ENCODE measurements at places on chromosomes 11 and 22.

DNA sequence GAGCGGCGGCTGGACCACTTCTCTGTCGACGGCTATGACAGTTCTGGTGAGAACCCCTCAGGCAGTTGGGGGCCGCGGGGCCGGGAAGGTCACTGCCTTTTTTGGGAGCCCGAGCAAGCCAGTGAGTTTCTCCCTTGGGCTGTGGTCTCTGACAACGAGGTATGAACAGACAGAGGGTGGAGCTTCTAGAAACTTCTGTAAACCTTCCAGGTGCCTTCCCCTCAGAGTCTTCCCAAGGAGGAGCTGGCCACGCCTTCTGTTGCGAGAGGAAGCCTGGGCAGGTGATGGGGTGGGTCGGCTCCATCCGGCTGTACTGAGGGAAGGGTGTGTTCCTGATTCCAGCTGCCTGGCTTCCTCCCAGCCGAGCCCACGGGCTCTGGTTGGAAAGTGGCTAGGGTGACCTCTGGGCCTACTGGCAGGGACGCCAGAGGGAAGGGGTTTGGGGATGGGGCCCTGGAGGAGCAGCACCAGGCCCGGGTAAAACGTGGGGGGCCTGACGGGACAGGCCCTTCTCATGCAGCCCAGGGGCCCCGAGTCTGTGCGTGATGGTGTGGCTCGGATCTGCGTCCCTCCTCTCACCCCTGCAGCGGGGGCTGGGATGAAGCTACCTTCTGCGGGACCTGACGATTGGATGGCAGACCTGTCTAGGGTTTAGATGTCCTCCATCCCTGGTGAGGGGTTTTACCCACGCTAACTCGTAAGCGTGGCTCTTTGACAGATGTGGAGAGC, 110.8 kb downstream of the KCNQ1OT1 start:
- no peak for DNase-seq

GRCh38 chr11:47270331-47271271, 668 bp downstream of the MADD start:
- peak; percentile 83 for DNase-seq

DNA sequence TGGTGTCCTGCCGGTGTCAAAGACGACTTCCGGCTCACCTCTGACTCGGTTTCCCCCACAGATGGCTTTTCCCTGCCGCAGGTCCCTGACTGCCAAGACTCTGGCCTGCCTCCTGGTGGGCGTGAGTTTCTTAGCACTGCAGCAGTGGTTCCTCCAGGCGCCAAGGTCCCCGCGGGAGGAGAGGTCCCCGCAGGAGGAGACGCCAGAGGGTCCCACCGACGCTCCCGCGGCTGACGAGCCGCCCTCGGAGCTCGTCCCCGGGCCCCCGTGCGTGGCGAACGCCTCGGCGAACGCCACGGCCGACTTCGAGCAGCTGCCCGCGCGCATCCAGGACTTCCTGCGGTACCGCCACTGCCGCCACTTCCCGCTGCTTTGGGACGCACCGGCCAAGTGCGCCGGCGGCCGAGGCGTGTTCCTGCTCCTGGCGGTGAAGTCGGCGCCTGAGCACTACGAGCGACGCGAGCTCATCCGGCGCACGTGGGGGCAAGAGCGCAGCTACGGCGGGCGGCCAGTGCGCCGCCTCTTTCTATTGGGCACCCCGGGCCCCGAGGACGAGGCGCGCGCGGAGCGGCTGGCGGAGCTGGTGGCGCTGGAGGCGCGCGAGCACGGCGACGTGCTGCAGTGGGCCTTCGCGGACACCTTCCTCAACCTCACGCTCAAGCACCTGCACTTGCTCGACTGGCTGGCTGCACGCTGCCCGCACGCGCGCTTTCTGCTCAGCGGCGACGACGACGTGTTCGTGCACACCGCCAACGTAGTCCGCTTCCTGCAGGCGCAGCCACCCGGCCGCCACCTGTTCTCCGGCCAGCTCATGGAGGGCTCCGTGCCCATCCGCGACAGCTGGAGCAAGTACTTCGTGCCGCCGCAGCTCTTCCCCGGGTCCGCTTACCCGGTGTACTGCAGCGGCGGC, 5.5 kb downstream of the B3GNT6 start:
- DNase-seq = peak; percentile 73

DNA sequence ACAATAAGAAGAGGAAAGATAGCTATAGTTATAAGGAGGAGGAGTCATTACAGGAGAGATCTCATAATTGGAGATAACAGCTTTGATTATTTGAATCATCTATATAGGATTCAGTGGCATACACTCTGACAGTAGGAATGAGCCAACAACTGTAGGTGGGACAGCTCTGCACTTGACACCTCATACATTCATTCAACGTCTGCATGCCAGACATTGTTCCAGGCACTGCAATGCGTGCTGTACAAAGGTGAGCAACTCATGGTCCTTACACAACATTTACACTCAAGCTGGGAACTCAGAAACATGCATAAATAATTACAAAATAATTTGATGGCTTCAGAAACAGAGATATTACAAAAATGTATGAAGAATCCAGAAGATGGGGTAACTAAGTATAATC, 154.3 kb downstream of the MSANTD4 start:
- no peak for DNase-seq

GRCh38 chr11:27717377-27717776, 17.1 kb upstream of the BDNF start:
- no peak for DNase-seq

DNA sequence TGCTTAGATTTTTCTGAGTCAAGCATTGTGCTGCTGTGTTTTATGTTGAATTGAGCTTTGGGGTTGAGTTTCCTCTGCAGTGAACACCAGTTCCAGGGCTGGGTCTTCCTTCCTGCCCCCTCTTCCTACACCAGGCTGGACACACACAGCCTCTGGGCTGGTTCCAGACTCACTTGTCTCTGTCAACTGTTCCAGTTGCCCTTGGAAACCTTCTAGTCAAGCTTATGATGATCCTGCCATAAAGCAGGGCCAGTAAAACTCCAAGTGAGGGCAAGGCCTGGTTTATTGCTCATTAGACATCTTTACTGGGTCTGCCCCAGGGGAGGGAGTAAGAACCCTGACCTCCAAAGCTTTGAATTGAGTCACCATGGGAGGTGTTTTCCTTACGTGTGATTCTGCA, 61.1 kb downstream of the KIAA1671 start:
- DNase-seq = no peak

GRCh38 chr11:104734998-104735397, 163.3 kb downstream of the CASP12 start:
- no peak for DNase-seq

DNA sequence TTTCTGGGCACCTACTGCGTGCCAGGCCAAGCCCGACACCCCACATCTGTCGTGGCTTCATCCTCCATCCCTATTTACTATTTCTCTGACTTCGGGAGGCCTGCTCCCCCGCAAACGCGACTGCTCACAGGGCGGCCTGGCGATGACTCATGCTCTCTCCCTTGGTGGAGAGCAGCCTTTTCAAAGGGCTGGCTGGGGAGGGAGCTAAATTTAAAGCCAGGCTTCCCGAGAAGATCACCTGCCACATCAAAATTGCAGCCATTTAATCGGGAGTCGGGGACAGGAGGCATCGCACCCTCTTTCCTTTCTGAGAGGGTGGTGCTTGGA, 24.9 kb upstream of the SHISAL1 start:
- DNase-seq = no peak

DNA sequence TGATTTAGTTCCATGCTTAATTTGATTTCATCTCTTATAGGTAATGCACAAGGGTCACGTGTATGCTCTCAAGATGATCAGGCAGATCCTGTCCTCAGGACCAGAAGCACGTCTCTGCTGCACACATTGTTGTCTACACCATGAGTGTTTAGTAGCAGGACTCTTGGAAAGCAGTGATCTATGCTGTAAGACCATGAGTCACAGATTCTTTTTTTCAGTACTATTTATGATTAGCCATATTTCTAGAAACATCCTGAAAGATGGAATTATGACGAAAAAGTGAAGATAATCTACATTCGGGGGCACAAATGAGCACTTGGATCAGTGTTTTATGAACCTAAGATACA, 29.6 kb downstream of the ZBED4 start:
- no peak for DNase-seq

DNA sequence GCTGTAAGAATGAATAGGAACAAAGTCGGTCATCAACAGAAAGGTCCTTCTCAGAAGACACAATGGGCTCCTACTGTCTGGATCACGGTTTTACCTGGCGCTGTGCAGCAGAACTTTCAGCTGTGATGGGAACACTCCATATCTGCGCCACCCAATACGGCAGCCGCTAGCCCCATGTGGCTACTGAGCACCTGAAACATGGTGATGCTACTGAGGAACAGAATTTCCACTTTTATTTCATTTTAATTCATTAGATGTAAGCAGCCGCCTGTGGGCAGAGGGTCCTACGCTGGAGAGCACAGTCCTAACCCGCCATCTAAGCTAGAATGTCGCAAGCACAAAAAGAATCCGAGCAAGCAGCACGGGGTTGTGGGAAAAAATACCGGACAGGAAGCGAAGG, 2.7 kb downstream of the SULT4A1 start:
- DNase-seq = no peak

- DNase-seq = no peak
These were observed 139.8 kb upstream of the CEP126 start for GRCh38 chr11:101775033-101775432.

GRCh38 chr22:49076300-49077035, 751.2 kb downstream of the BRD1 start:
- DNase-seq = no peak

DNA sequence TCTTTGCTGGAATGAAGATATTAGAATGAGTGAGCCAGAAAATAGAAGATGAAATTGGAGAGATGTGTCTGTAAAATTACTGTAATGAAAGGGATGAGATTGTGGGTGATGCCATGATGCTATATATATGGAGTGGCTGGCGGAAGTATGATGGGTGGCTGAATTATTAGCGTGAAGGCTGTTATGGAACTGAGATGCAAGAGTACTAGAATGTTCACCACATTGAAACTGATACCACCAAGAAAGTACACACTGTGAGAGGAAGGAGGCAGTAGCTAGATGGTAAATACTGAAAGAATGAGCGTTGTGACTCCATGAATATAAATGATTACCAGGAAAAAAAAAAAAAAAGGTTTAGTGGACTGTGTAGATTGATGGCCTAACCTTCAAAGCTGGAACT, 411.9 kb downstream of the CNTN5 start:
- no peak for DNase-seq

DNA sequence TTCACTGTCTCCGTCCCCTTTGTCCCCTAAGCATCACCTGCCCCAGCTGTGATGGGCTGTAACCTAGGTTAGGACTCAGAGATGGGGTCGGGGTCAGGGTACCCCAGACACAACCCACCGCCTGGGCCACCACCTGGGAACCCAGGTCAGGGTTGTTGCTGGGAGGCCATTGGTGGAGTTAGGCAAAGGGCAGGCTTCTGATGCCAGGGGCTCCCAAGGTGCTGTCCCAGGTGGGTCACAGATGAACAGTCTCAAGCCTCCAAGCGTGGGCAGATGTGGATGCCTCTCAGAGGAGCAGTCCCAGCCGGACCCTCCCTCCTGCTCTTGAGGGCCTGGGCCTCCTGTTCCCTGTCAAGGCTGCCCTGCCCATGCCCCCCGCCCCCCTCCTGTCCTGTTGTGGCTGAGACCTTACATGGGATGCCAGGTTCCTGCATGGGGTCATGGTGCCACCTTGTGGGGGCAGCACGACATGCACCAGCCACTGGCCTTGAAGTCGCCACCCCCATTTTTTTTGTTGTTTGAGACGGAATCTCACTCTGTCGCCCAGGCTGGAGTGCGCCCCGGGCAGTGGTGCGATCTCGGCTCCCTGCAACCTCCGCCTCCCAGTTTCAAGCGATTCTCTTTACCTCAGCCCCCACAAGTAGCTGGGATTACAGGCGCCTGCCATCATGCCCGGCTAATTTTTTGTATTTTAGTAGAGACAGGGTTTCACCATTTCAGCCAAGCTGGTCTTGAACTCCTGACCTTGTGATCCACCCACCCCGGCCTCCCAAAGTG, 12.1 kb downstream of the GATD1 start:
- DNase-seq = peak; percentile 87

GRCh38 chr11:95138448-95138847, 48.8 kb downstream of the ENDOD1 start:
- DNase-seq = peak; percentile 56

DNA sequence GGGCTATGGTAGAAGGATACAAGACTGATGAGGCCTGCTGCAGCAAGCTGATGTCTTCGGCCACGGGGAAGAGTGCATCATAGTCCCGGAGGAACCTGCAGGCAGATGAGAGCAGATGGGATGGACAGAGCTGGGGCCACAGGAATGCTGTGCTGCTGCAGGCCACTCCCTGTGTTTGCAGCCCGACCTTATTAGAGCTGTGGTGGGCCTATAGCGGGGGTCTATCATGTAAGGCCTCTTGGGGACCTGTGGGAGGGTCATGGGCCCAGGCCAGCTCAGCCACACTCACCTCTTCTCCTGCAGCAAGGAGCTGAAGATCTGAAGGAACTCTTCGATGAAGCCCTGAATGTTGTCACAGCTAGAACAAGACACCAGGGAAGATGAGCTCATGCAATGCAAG, 31.9 kb downstream of the ASCC2 start:
- no peak for DNase-seq

DNA sequence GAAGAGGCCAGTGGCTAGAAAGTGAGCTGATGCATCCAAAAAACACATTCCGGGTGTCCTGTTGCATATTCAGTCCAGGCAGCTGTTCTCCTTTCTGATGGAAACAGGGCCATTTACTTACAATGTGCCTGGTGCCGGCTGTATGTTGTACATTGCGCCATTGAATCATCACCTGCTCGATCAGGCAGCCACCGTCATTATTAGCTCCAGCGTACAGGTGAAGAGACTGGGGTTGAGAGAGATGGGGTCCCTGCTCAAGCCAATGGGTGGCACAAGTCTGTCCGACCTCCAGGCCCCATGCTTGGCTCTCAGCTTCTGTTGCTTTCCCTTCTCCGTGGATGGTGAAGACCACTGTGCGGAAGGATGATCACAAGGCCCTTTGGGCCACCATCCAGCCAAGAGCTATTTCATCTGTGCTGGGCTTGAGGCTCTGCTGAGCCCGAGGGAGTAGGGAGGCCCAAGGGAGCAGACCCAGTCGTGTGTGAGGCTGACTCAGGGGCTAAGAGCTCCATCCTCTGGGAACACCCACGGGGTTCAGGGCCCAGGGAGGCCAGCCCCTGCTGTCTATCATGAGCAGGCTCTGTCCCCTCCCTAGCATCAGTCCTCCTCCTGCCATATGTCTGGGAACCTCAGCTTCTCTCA, 20.7 kb upstream of the EMID1 start:
- DNase-seq = no peak

DNA sequence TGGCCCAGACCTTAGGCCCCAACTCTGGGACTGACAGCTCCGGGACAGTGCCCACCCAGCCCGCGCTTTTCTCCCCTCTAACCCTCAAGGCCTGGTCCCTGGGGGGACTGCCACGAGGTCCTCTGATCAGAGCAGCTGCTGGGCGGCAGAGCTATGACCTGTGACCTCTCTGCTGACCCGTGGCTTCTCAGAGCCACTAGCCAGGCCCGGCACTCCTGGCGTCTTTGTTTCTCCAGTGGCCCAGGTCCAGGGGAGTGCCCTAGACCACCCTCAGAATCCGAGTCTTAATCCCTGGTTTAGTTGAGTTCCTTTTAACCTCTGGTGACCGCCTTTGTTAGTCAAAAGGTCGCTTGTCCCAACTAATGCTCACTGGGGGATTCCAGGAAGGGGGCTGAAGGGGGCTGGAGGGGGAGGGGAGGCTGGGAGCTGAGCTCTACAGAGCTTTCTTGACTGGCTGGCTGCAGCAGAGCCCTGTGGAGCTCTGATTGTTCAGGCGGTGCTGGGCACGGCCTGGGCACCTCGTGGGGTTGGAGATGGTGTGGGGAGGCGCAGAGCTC, 1.2 kb downstream of the FBLN1 start:
- no peak for DNase-seq

GRCh38 chr11:67366961-67367760, 6.2 kb downstream of the CLCF1 start:
- no peak for DNase-seq

Data from activated CD4-positive, alpha-beta T cell treated with anti-CD3 and anti-CD28 coated beads, Interleukin-2, amount 10 ng/mL, durations not matched to agents 24 days and 14 days (primary cell).